ENCODE measurements at places on chromosomes 5 and 9. TPM values are rescaled to one million over a fixed set of nuclear protein-coding genes. Genes with fewer than 3 reads are reported as not detected.

The NMUR2 gene
- total RNA-seq = not detected

The PDZD2 gene
- 3.9 TPM for total RNA-seq

The C5orf52 gene
- not detected for total RNA-seq

The C7 gene
- 0.67 TPM for total RNA-seq

The AJM1 gene
- 0.65 TPM for total RNA-seq

The CAMK4 gene
- total RNA-seq = 0.10 TPM

The CARTPT gene
- not detected for total RNA-seq

The PNPLA7 gene
- 1.1 TPM for total RNA-seq

The CD180 gene
- not detected for total RNA-seq

The TNC gene
- total RNA-seq = 2.7 TPM

The PFN3 gene
- total RNA-seq = not detected

The SPATA9 gene
- 0.65 TPM for total RNA-seq

The CSF1R gene
- total RNA-seq = not detected

The OTULINL gene
- under 0.01 TPM for total RNA-seq

The PCDHB14 gene
- total RNA-seq = 0.98 TPM

The PRR16 gene
- 0.48 TPM for total RNA-seq

The GMCL2 gene
- total RNA-seq = not detected

The KCNN2 gene
- 3.3 TPM for total RNA-seq

The ADAMTS2 gene
- 1.1 TPM for total RNA-seq

The ZNF454 gene
- total RNA-seq = 1.1 TPM

The CCL27 gene
- total RNA-seq = not detected

The NTNG2 gene
- total RNA-seq = 0.10 TPM

The TEX48 gene
- total RNA-seq = not detected

The PDE6A gene
- total RNA-seq = under 0.01 TPM

The FRMD3 gene
- 11.1 TPM for total RNA-seq

The EDIL3 gene
- total RNA-seq = 3.5 TPM

The OR1Q1 gene
- not detected for total RNA-seq
